M059J (cell line): ENCODE measurements at places on chromosomes 11 and 22.

GRCh38 chr11:104366321-104366734 lies 202.4 kb upstream of the PDGFD start:
- no peak for DNase-seq

GRCh38 chr11:106463154-106463553 lies 385.7 kb downstream of the AASDHPPT start:
- DNase-seq, result no peak

GRCh38 chr22:20022231-20022977 lies 1.5 kb downstream of the TANGO2 start:
- DNase-seq, result no peak

- peak; percentile 11 for DNase-seq
Measured at GRCh38 chr11:122852074-122852795, 13.9 kb downstream of the CRTAM start.

GRCh38 chr11:75593286-75593915 lies 31.3 kb downstream of the SERPINH1 start:
- no peak for DNase-seq

GRCh38 chr11:46554213-46555147 lies 39.3 kb downstream of the AMBRA1 start:
- DNase-seq, result peak; percentile 90

DNA sequence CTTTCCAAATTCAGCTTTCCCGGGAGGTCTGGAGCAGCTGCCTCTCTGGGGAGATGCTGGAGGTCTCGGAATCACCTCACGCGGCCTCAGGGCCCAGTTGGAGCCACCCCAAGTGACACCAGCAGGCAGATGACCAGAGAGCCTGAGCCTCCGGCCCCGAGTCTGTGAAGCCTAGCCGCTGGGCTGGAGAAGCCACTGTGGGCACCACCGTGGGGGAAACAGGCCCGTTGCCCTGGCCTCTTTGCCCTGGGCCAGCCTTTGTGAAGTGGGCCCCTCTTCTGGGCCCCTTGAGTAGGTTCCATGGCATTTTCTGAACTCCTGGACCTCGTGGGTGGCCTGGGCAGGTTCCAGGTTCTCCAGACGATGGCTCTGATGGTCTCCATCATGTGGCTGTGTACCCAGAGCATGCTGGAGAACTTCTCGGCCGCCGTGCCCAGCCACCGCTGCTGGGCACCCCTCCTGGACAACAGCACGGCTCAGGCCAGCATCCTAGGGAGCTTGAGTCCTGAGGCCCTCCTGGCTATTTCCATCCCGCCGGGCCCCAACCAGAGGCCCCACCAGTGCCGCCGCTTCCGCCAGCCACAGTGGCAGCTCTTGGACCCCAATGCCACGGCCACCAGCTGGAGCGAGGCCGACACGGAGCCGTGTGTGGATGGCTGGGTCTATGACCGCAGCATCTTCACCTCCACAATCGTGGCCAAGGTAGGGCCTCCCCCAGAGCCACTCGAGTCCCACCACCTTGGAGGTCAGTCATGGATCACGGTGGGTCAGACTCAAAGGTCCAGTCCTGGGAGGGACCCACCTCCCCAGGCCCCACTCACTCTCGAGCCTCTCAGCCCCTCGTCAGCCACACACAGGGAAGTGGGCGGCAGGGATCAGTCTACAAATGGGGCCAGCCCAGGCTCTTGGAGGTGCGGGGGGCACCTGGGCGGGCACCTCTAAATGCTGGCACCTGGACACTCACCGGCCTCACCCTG lies 525 bp downstream of the SLC22A12 start:
- DNase-seq, result no peak

DNA sequence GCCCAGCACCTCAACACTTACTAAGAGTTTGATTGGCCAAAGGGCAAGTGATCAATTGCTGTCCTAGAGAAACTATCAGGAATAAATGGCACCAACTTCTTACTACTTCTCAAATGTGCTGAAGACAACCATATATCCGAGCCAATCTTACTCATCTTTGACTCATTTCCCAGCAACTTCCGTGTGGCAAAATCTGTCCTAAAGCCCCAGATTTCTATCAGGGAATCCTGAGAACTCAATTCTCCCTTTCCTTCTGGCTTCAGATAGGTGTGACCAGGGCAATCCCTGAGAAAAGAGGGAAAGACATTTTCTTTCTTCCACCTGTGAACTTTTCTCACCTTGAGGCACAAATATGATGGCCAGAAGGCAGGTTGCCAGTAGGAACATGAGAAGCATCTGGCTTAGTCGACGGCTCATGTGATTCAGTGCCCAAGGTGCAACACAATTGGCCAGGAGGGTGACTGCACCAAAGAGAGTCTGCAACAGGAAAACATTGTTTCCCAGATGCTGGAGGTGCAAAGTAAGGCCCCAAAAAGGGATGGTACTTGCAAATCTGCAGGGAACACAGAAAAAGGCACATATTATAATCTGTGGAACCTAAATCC lies 21.8 kb upstream of the SLC22A24 start:
- DNase-seq, result peak; percentile 5

DNA sequence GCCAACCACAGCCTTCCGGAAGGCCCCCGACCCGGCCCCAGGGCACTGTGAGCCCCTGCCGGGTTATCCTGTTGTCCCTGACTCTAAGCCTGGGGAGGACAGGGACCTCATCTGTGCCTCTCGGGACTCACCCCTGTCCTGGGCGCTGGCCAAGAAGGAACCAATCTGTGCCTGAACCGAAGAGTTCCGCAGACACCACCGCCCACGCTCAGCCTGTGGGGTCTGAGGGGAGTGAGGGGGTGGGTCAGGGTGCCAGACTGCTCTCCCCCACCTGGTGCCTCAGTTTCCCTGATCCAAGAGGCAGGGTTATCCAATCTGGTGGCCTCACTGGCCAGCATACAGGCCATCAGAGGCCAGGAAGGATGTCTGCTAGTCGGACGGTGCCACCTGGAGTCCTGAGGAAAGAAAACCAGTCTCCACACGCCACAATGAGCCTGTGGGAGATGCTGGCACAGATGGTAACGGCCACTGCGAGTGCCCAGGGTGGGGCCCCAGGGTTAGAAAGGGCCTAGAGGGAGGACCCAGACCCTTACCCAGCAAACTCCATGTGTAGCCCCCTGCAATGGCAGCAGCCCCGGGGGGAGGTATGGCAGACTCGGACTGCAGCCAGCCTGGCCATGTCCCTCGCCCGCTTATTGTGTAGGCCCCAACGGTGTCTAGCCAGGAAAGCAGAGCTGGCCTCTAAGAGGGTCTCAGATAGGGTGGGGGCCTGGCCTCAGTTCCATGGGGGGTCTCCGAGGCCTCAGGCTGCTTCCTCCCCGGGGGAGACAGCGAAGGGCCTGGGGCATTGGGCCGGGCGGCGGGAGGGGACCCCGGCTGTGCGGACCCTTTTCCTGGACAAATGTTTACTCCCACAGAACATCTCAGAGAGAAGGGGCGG lies 827 bp upstream of the TNNT3 start:
- peak; percentile 45 for DNase-seq

- DNase-seq, result no peak
Measured at GRCh38 chr11:35102267-35102666, 36.7 kb upstream of the CD44 start.

- no peak for DNase-seq
Measured at GRCh38 chr11:115886422-115886733, 382.2 kb upstream of the CADM1 start.

GRCh38 chr11:1592628-1593027 lies 5.5 kb downstream of the KRTAP5-2 start:
- no peak for DNase-seq

GRCh38 chr22:21951931-21952465 lies 650 bp downstream of the PPM1F start:
- peak; percentile 25 for DNase-seq

DNA sequence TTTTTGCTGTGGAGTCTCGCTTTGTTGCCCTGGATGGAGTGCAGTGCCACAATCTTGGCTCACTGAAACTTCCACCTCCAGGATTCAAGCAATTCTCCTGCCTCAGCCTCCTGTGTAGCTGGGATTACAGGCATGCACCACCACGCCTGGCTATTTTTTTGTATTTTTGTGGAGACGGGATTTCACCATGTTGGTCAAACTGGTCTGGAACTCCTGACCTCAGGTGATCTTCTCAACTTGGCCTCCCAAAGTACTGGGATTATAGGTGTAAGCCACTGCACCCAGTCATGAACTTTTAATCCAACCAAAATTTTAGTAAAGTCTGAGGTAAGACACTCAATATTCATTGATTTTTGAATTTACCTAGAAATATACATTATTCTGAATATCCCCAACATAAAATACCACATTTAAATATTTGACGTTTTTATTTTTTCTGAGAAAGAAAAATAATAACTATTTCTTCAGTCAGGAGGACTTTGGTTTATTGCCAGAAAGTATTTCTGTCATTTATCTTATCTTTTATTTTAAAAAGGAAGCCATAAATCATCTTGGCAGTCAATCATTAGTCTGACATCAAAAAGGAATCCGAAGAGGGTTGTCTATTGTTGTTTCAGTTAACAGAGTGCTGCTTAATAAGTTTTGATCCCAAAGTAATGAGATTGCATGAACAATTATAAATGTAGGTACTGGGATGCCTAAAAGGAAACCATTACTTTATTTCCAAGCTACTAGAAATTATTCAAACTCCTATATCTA lies 102.2 kb upstream of the GRIA4 start:
- DNase-seq, result no peak

DNA sequence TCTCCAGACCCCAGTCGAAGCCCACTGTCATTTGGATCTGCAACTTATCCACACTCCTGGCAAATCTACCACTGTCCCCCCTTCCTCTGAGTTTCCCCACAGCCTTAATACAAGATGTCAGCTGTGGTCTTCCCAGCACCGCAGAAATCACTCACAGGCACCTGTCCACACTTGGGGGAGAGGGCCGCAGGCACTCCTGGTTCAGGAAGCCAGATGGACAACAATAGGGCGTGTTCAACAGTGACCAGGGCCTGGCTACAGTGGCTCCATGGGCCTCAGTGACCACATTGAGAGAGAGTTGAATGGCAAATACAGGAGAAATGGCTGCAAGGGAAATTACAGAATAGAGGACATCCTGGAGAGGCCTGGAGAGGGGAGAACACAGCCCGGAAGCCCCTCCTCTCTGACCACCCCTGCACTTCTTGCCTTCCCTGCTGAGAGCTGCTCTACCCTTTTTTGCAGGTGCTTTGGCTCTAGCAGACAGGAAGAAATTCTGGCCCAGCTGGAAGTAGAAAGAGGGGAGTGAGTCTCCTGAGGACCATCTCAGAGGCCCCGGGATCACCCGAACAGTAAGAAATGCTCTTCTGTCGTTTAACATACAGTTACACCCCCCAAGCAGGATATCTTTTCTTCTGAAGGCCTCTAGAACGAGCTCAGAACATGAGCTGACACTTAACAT lies 164.6 kb downstream of the FEZ1 start:
- no peak for DNase-seq

DNA sequence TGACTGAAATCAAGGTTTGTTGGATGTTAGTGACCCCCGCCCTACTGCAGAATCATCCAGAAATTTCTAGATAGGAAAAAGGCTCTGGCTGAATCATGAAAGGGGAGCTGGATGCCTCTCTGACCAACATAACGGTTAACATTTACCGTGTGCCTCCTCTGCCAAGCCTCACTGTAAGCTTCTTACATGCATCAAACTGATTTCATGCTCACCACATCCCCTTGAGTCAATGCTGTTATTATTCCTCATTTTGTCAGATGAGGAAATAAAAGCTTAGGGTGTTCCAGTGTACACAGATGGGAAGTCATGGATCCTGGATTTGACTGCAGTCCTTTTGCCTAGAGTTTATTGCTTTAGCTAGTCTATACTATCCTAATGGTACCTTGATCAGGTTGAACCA lies 5.9 kb upstream of the HMOX1 start:
- no peak for DNase-seq

DNA sequence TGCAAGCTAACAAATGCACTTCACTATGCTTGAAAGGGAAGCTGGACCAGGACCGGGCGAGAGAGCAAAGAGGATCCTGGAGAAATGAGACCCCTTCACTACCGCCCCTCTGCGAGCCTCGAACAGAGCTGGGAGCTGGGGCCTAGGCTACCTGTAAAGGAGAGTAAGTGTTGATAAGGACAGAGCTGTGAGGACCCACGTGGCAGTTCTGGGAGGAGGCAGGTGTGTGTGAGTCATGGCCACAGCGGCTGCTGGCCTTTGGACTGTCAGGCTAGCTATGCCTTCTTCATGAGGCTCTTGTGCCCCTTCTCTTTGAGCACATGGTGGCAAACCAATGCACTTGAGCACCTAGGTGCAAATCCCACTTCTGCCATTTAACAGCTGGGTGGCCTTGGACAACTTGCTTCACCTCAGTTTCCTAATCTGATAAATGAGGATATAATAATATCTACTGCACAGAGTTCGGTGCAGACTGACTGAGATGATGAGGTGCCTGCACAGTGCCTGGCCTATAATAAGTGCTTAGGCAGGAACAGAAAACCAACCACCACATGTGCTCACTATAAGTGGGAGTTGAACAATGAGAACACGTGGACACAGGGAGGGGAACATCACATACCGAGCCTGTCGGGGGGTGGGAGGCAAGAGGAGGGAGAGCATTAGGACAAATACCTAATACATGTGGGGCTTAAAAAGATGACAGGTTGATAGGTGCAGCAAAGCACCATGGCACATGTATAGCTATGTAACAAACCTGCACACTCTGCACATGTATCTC lies 35.3 kb upstream of the KCNJ11 start:
- no peak for DNase-seq

DNA sequence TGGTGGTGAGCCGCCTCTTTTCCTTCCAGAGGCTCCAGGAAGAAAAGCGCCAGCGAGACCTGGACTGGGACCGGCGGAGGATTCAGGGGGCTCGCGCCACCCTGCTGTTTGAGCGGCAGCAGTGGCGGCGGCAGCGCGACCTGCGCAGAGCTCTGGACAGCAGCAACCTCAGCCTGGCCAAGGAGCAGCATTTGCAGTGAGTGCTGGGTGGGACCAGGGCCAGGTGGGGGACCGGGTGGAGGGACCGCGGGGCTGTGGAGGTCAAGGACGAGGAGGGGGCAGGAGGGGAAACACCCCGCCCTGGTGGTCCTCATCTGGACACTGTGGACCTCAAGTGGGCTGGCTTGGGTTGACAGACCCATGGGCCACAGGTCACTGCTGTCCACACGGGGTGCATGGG lies 17.4 kb downstream of the RIBC2 start:
- DNase-seq, result no peak

DNA sequence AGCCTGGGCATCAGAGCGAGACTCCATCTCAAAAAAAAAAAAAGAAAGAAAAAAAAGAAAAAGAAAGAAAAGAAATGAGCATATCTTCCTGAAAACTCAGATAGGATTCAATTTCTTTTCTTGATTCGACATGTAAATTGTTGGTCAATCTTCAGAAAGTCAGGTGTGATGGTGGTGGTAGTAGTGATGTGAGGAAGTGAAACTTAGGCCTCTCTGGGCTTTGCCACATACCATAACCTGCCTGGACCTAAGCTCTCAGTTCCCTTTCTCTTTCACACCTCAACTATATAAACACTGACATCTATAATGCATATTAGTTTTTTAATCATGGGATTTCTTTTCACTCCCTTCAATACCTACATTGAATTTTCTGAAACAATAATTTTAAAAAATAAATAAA lies 98.0 kb upstream of the TBCEL start:
- no peak for DNase-seq

- DNase-seq, result no peak
Measured at GRCh38 chr22:48976556-48977535, 850.8 kb downstream of the BRD1 start.

- DNase-seq, result peak; percentile 61
Measured at GRCh38 chr11:6251120-6251733, 8.4 kb upstream of the CCKBR start.
